ENCODE measurements at places on chromosomes 12 and 14. TPM values are rescaled to one million over a fixed set of nuclear protein-coding genes. Genes with fewer than 3 reads are reported as not detected.

CLEC9A gene
- total RNA-seq, result not detected

GPR84 gene
- total RNA-seq, result not detected

HSPB8 gene
- 15.1 TPM for total RNA-seq

OR6C4 gene
- total RNA-seq, result not detected

PCED1B gene
- total RNA-seq, result 44.4 TPM

TIGAR gene
- total RNA-seq, result 38.4 TPM

CLEC12A gene
- total RNA-seq, result not detected

SLC6A12 gene
- 0.51 TPM for total RNA-seq

NRIP2 gene
- total RNA-seq, result not detected

LTB4R gene
- total RNA-seq, result 7.0 TPM

GCH1 gene
- total RNA-seq, result 3.5 TPM

LGR5 gene
- not detected for total RNA-seq

RD3L gene
- total RNA-seq, result not detected

C3AR1 gene
- not detected for total RNA-seq

GARIN6 gene
- not detected for total RNA-seq

ASIC1 gene
- total RNA-seq, result 6.6 TPM

LMO3 gene
- total RNA-seq, result not detected

ATL1 gene
- 5.3 TPM for total RNA-seq

Data from A549 treated with CORT108297 at 1 μM for 4 hours (cell line).